NCI-H1105 (cell line): ENCODE measurements at places on chromosomes 7 and 10.

DNA sequence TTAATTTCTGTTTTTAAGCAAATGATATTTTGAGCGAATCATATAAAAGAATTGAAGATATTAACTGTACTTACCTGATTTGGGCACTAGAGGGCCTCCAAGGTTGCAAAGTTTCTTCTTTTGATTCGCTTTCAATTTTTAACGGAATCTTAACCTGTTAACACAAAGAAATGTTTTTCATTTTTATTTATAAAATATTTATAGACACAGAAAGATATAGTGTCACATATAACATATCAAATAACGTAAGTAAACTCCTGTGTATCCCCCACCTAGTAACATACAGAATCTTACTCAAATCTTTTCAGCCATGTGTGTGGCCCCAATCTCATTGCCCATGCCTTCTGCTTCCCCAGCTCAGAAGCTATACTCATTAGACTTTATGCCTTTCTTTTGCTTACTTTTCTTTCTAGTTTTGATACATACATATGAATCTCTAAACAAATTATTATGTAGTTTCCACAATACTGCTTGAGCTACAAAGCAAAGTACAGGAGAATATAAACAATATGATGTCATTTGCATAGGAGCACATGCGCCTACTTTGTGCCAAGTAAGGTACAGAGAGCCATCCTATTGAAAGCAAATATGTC is 49.5 kb upstream of the ZPBP start:
- DNase-seq = peak; percentile 11

- no peak for DNase-seq
These were observed 42.2 kb upstream of the BHLHA15 start for GRCh38 chr7:98168904-98169621.

GRCh38 chr10:129102906-129103693 is 363.9 kb upstream of the MGMT start:
- DNase-seq = no peak

DNA sequence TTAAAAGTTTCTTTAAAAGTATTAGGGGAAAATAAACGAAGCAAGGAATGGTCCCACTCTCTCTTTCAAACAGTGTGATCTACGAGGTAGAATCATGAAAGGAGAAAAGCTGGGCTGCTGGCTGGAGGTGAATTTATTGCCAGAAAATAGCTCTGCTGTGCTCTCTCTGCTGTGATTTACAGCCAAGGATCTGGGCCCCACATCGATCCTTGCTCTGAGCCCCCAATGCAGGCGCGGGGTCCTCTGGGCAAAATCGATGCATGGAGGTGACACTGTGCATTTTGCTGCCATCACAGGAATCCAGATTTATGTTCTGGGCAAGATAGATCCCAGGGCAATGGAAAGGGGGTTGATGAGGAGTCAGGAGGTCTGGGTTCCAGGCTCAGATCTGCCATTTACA is 91.0 kb upstream of the GPR26 start:
- DNase-seq = no peak

GRCh38 chr7:50805447-50806125 is 22.9 kb upstream of the GRB10 start:
- peak; percentile 51 for DNase-seq

- DNase-seq = no peak
These were observed 27.0 kb downstream of the LMOD2 start for GRCh38 chr7:123682690-123683089.

DNA sequence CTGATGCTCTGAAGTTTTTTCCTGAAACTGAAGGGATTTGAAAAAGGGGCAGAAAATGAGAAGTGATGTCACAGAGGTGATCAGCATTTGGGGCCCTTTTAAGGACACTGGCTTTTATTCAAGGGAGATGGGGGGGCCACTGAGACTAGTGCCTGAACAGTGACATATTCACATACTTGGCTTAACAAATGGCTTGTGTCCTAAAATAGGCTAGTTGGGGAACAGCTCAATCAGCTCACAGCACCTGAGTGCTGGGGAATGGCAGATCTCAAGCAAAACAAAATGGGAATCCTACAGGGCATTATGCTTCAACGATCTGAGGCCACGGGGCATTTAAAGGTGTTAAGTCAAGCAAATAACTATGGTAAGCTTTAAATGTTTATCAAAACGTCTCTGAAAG is 90.1 kb downstream of the UBE2H start:
- no peak for DNase-seq

DNA sequence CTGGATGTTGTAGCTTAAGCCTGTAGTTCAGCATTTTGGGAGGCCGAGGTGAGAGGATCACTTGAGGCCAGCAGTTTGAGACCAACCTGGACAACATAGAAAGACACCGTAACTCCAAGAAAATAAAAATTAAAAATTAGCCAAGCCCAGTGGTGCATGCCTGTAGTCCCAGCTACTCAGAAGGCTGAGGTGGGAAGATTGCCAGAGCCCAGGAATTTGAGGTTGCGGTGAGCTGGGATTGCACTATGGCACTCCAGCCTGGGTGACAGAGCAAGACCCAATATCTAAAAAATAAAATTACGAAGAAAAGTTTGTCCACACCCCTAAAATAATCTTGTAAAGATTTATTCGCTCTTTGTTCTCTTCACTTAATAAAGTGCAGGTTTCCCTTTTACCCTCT is 951.0 kb downstream of the TYW1 start:
- DNase-seq = no peak

DNA sequence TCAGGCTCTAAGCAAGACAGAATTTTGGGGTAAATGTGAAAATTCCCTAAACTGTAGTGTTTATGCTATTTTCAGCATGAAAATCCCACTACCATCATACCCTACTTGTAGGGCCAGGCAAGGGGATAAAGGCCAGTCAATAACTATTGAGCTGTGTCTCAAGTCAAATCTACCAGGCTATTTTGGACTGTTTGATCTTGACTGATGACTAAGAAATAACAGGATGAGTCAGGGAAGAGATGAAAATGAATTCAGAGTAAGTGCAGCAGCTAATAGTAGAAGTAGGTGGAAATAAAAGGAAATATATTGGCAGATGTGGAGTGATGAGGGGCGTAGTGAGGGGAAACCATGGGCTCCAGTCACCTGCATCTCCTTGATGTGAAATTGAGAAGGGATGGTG is 225.8 kb upstream of the PHYHIPL start:
- no peak for DNase-seq

GRCh38 chr7:47444376-47445098 is 137.4 kb downstream of the TNS3 start:
- no peak for DNase-seq

DNA sequence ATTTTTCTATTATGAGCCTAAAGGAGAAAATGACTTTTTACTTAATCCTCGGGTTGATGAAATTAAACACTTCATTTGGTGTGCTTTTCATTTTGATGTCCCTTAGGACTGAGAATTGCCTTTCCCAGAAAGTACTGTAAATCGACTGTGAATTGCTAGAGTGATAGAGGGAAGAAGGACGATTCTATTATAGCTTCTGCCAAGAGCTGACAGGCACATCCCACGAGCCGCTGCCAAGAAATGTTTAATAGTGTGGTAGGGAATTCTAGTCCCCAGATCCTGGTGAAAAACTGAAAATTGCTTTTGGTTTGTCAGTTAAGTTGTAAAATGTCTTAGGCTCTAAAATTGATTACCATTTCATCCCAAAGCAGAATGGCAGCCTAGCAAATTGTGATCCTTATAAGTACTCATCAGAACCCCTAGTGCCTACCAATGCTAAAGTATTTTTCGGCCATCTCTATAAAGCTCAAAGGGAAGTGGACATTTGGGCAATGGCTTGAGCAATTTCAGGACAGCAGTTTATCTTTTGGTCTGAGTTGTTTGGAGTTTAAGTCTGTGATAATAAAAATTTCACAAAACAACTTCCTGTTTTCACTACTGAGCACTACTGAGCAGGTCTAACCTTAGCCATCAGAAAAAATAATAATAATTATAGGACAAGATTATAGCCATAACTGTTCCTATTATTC is 44.6 kb upstream of the HYCC1 start:
- no peak for DNase-seq

DNA sequence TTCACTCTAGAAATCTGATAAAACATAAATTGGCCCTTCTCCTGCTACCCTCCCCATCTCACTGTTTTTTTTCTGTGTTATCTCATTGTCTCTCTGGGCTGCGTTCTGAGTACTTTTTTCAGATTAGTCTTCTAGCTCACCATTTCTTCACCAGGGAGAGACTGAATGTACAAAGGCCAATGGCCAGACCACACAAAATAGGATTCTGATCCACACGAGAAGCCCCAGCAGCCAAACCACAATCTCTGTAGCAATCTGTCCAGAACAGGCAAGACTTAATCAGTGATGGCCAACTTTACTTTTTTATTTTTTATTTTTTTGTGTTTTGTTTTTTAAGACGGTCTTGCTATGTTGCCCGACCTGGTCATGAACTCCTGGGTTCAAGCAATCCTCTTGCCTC is 55.9 kb upstream of the PAPSS2 start:
- no peak for DNase-seq

- DNase-seq = no peak
These were observed 64.4 kb downstream of the ENO4 start for GRCh38 chr10:116913695-116914094.

- no peak for DNase-seq
These were observed 709.7 kb downstream of the CNTNAP2 start for GRCh38 chr7:146826329-146826728.

DNA sequence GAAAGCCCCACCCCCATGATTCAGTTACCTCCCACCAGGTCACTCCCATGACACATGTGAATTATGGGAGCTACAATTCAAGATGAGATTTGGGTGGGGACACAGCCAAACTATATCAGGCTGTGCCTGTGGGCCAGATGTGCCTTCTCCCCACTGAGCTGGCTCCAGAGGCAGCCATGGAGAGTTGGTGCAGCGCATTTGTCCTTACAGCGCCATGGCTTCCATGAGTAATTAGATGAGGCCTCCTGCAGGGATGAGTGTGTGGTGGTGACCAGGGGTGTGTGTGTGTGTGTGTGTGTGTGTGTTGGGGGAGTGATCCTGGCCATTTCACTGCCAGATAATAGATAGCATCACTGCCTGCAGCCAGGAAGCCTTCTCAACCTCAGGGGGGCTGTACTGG is 94.6 kb downstream of the FANK1 start:
- DNase-seq = no peak

- no peak for DNase-seq
These were observed 207.0 kb upstream of the CXCL12 start for GRCh38 chr10:44591911-44592310.

GRCh38 chr10:3861795-3862194 is 76.8 kb upstream of the KLF6 start:
- no peak for DNase-seq

DNA sequence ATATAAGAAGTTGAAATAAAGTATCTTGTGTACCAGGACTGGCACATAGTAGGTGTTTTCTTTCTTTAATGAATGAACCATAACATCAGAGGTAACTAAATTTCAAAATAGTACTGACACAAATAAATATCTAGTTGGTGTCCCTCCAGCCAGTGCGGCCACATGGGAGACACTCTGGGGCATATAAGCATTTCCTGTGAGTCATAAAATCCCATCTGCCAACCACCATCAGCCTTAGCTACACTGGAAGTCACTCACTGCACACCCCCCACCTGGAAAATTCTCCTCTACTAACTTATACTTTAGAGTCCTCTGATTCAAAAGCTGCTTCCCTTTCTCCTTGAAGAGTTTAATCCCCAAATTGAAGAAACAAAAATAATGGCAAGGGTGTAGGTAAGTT is 32.5 kb downstream of the DYDC1 start:
- no peak for DNase-seq

DNA sequence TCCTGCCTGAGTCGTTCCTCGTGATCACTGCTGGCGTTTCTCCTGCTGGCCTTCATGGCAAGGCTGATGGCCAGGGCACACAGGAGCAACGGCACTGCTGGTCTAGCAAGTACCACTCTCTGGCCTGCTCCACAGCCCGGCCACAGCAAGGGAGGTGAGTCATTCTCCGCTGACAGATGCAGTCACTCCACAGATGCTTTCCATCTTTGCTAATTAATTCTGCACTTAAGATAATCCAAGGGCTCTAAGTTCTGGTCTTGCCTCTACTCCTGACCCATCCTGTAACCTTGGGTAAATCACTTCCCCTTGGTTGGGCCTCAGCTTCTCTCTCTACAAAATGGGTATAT is 244.4 kb downstream of the RPS24 start:
- no peak for DNase-seq

GRCh38 chr10:30505543-30506298 is 71.7 kb downstream of the MAP3K8 start:
- no peak for DNase-seq

- no peak for DNase-seq
These were observed 657.8 kb upstream of the PHF14 start for GRCh38 chr7:10315881-10316280.

GRCh38 chr10:131935260-131935659 is 34.5 kb downstream of the PPP2R2D start:
- DNase-seq = no peak

DNA sequence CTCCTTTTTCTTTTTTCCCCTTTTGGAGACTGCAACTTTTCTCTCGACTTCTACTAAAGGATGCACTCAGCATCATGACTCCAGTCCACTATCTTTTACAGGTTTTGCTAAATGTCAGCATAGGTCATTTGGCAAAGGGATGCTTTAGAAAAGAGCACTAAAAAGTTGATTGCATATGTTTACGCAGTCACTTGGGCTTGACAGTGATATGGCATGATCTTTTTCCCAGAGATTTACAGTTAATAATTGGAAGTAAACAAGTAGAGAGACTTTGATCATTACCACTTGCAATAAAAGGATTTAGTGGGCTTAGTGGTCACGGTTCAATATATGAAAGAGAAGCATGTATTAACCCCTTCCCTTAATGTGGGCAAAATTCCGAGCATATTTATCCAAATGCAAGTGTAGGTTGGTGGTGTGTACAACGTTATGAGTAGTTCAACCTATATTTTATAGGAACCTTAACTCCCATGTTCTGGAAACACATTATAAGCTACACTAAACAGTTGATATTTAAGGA is 1.8 kb downstream of the BMI1 start:
- DNase-seq = no peak

DNA sequence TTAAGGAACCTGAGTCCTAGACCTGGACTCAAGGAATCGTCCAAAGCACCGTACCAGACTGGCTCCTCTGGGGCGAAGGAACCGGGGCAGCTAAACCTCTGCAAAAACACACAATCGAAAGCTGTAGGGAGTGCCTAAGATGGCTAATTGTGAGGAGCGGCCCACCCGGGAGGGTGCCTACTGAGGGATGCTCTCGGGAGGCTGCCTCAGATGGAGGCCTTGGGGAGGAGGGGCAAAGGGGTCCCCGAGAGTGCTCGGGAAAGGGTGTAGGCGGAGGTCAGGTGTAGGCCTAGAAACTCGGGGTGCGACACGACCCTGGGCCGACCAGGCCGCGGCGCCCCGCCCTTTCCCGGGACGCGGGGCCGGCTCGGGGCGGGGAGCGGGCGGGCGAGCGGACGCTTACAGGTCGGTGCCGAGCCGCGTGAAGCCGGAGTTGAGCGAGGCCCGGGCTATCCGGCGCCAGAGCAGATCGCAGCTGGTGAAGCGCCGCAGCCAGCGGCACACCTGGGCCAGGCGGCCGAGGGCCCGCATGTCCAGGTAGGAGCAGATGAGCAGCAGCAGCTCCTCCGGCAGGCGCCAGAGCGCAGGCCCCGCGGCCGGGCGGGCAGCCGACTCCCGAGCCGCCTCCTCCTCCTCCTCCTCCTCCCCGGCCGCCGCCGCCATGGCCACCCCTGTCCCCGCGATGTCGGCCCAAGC is 844 bp downstream of the FBXW4 start:
- no peak for DNase-seq

- no peak for DNase-seq
These were observed 176.7 kb upstream of the ZNF32 start for GRCh38 chr10:43825421-43825820.

GRCh38 chr7:67401492-67401891 is 404.9 kb downstream of the TYW1 start:
- no peak for DNase-seq

GRCh38 chr10:90180886-90181691 is 479.7 kb downstream of the KIF20B start:
- DNase-seq = no peak
